ENCODE measurements at places on chromosomes 6 and 20.

- DNase-seq: no peak
These were observed 596.8 kb downstream of the TFAP2B start for GRCh38 chr6:51415501-51415900.

GRCh38 chr6:15089569-15090144 lies 156.2 kb upstream of the JARID2 start:
- DNase-seq: no peak

GRCh38 chr6:41576667-41577066 lies 30.5 kb downstream of the FOXP4 start:
- no peak for DNase-seq

GRCh38 chr20:45965169-45966002 lies 6.6 kb downstream of the ZNF335 start:
- DNase-seq: no peak

GRCh38 chr6:53984163-53984562 lies 127.1 kb upstream of the MLIP start:
- no peak for DNase-seq

DNA sequence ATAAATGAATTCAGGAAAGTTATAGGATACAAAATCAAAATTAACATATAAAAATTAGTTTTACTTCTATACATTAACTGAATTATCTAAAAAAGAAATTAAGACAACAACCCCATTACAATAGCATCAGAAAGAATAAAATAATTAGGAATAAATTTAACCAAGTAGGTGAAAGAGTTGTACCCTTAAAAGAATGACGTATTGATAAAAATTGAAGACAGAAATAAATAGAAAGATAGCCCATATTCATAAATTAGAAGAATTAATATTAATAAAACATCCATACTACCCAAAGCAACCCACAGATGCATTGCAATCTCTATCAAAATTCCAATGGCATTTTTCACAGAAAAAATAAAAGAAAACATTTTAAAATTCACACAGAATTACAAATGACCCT lies 242.8 kb downstream of the MMUT start:
- no peak for DNase-seq

GRCh38 chr20:32354592-32355416 lies 3.3 kb upstream of the ASXL1 start:
- no peak for DNase-seq

DNA sequence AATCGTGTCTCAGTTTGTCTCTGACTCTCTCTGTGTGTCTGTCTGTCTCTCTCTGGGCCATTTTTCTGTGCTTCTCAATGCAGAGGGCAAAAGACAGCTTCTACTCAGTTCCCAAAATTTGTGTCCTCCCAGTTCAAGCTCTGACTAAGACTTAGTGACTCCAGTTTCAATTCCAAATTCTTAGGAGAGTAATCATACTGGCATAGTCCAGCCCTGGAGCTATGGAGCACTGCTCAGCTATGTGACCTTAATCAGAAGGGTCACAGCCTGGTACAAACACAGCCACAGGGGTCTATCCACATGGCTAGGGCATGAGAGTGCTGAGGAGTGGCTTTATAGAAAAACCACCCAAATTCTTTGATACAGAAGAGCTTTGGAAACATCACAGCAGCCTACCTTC lies 91.9 kb downstream of the FOXF2 start:
- no peak for DNase-seq

GRCh38 chr20:39021748-39022147 lies 59.6 kb downstream of the DHX35 start:
- DNase-seq: no peak

Measured in stimulated activated naive CD4-positive, alpha-beta T cell treated with Interleukin-2 at 50 U/mL for 16 hours (primary cell).